ENCODE measurements at places on chromosomes 11 and 22. TPM values are rescaled to one million over a fixed set of nuclear protein-coding genes. Genes with fewer than 3 reads are reported as not detected.

SGSM1 gene
- total RNA-seq: 0.23 TPM

APOA5 gene
- not detected for total RNA-seq

CSNK2A3 gene
- total RNA-seq: 1.9 TPM

TRIM29 gene
- total RNA-seq: 5.0 TPM

GRIA4 gene
- not detected for total RNA-seq

ZFTA gene
- 6.3 TPM for total RNA-seq

FOLR1 gene
- not detected for total RNA-seq

H19 gene
- 8.8 TPM for total RNA-seq

PLAAT4 gene
- 0.91 TPM for total RNA-seq

SYVN1 gene
- total RNA-seq: 38.7 TPM

WDR74 gene
- 86.8 TPM for total RNA-seq

EMID1 gene
- total RNA-seq: 0.28 TPM

FAM83F gene
- total RNA-seq: not detected

MGAT3 gene
- 0.36 TPM for total RNA-seq

DCHS1 gene
- 0.14 TPM for total RNA-seq

PTPRCAP gene
- 0.30 TPM for total RNA-seq

MS4A7 gene
- total RNA-seq: not detected

SEPTIN3 gene
- 1.2 TPM for total RNA-seq

APOL5 gene
- total RNA-seq: not detected

WNT11 gene
- total RNA-seq: 0.88 TPM

OR6A2 gene
- not detected for total RNA-seq

FAM227A gene
- total RNA-seq: 1.1 TPM

USH1C gene
- total RNA-seq: 0.71 TPM

MS4A6E gene
- total RNA-seq: not detected

CCDC116 gene
- total RNA-seq: not detected

LGALS12 gene
- not detected for total RNA-seq

PAK1 gene
- 23.7 TPM for total RNA-seq

OR8A1 gene
- not detected for total RNA-seq

GDPD4 gene
- total RNA-seq: not detected

RAG2 gene
- not detected for total RNA-seq

C11orf52 gene
- total RNA-seq: not detected

ENTHD1 gene
- not detected for total RNA-seq

ZNF214 gene
- total RNA-seq: 1.9 TPM

SPDYC gene
- total RNA-seq: not detected

SCN4B gene
- 0.06 TPM for total RNA-seq

DAGLA gene
- 5.9 TPM for total RNA-seq

CRYBB2 gene
- not detected for total RNA-seq

APOC3 gene
- total RNA-seq: not detected

P2RY2 gene
- 8.9 TPM for total RNA-seq

ATG13 gene
- 55.0 TPM for total RNA-seq

TBX10 gene
- total RNA-seq: not detected
